Memory B cell (primary cell): ENCODE measurements at places on chromosomes 3 and 15.

GRCh38 chr3:36666166-36666565 is 98.2 kb downstream of the DCLK3 start:
- H3K27ac ChIP-seq: no peak overlapping the region
- H3K4me1 ChIP-seq: peaks cover 2% of the 10 kb centered on the region
- peaks cover 2% of the 10 kb centered on the region for H3K27me3 ChIP-seq
- DNase-seq: no peak

DNA sequence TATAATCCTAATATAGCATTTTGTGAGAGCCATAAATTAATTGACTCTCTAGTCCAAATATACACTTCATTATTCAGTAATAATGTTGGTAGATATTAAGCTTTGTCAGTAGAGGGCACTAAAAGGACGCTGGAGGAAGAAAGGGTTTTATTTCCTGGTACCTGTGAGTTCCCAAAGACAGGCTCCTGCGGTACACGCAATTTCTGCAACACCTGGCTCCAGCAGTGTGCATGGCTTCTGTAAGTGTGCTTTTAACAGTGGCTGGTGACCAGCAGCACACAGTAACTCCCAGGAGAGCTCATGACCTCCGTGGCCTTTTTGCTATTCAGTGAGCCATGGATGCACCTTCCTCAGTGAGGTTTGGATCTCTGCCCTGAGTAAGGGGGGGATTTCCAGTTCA is 338.3 kb upstream of the ZNF385D start:
- no peaks in the 10 kb centered on the region for H3K36me3 ChIP-seq
- H3K4me3 ChIP-seq: no peak overlapping the region
- DNase-seq: no peak

GRCh38 chr15:35043373-35044095 is 41.6 kb downstream of the NANOGP8 start:
- no peak for DNase-seq
- no peak overlapping the region for H3K4me3 ChIP-seq
- no peak overlapping the region for H3K27ac ChIP-seq
- H3K36me3 ChIP-seq: no peaks in the 10 kb centered on the region
- H3K4me1 ChIP-seq: peaks cover 2% of the 10 kb centered on the region
- peaks cover 2% of the 10 kb centered on the region for H3K27me3 ChIP-seq

DNA sequence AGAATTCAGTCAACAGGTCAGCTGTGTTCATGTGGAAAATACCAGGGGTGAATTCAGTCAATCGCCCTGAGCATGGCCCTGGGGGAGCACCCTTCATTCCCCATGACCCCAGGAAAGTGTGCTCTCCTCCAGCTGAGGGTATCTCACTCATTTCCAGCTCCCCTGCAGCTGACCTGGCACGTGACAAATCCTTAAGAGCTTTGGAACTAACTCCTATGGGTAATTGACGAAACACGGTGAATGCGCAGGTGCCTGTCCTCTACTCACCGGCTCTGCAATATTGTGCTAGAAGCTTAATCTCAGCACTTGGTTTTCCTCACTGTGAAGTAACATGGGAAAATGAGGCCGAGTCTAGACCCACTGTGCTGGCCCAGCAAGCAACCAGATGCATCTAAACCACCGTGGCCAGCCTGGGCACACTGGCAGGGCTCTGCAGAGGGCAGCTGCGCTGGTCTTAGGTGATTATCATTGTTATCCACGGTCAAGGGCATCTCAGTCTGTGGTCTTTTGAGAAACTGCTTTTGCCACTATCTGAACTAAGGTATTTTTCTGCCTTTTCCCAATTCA is 63.1 kb downstream of the SPSB4 start:
- peaks cover 2% of the 10 kb centered on the region for H3K36me3 ChIP-seq
- no peak overlapping the region for H3K4me3 ChIP-seq
- H3K27me3 ChIP-seq: peaks cover 3% of the 10 kb centered on the region
- no peak for DNase-seq
- peaks cover 2% of the 10 kb centered on the region for H3K4me1 ChIP-seq

- no peak overlapping the region for H3K27ac ChIP-seq
- H3K4me3 ChIP-seq: peak overlapping the region; percentile 32
- H3K27me3 ChIP-seq: no peaks in the 10 kb centered on the region
- no peak for DNase-seq
- H3K4me1 ChIP-seq: peaks cover 5% of the 10 kb centered on the region
- no peaks in the 10 kb centered on the region for H3K36me3 ChIP-seq
Observed at GRCh38 chr3:58462829-58463180, 29.1 kb upstream of the KCTD6 start.

GRCh38 chr3:127552038-127552437 is 38.5 kb downstream of the TPRA1 start:
- peaks cover 22% of the 10 kb centered on the region for H3K27me3 ChIP-seq
- DNase-seq: no peak
- no peak overlapping the region for H3K4me3 ChIP-seq
- H3K27ac ChIP-seq: no peak overlapping the region
